Endodermal cell (in vitro differentiated cells): ENCODE measurements at places on chromosomes 4 and X.

DNA sequence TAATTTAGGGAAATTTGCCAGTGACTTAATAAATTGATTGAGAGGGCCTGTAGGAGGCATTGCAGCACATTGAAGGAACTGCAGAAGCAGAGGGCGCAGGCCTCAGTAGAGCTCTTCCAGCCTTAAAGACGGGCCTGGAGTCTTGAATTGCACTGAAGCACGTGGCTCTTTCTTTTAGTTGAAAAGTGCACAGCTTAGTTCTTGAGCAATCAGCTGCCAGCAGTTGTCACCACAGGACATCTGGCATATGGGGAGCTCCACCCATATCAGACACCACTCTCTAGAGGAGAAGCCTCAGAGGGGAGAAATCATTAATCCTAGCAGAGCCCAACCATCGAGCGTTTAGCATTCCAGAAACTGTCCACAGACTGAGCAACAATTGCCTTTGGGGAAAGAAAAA lies 16.0 kb upstream of the FGF16 start:
- no peak for DNase-seq

GRCh38 chr4:164648849-164649212 lies 105.1 kb upstream of the SMIM31 start:
- no peak for DNase-seq

GRCh38 chrX:3717742-3718420 lies 4.4 kb upstream of the PRKX start:
- no peak for DNase-seq

GRCh38 chrX:77814210-77814609 lies 28.2 kb upstream of the ATRX start:
- no peak for DNase-seq

DNA sequence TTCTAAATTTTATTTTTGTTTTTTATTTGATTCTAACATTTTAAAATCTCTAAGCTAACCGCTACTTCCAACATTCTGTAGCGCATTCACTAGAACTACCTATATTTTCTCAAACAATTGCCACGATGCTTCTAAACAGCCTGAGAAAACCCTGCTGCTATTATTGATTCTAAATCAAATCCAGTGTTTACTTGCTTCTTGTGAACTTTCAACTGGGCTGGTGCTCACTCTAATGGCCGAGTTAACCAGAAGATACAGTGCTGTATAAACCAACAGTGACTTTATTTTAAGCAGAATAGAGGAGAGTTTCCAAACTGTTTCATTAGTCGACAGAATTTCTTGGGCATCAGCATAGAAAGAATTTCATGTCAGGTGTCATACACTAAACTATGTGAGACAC lies 110.3 kb downstream of the DLG3 start:
- DNase-seq: no peak

GRCh38 chr4:78749258-78749971 lies 26.7 kb upstream of the BMP2K start:
- DNase-seq: no peak
